RPMI8226 (cell line): ENCODE measurements at places on chromosomes 3 and 15.

DNA sequence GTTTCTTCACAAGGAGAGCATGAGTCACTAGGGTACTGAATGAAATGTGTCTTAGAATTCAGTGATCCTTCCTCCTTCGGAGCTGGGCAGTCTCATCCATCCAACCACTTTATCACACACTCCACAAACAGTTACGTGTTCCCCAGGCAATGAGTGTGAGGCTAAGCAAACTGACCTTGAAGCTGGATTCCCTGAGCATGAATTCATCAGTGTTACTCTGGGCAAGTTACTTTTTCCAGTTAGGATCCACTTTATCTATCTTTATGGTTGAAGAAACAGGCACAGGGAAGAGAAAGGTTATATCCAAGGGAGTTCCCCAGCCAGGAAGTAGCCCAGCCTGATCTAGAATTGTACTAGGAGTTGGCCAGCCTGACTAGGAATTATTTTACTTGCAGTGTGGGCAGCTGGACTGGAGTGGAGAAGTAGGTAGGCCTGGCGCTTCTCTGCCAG is 17.1 kb upstream of the GCNT3 start:
- no peak for DNase-seq

- DNase-seq = no peak
These were observed 24.1 kb downstream of the CTDSPL start for GRCh38 chr3:37885814-37886213.

GRCh38 chr3:160213191-160213590 is 12.0 kb upstream of the C3orf80 start:
- no peak for DNase-seq

- no peak for DNase-seq
These were observed 1340.1 kb upstream of the EPHA6 start for GRCh38 chr3:95474338-95474737.

DNA sequence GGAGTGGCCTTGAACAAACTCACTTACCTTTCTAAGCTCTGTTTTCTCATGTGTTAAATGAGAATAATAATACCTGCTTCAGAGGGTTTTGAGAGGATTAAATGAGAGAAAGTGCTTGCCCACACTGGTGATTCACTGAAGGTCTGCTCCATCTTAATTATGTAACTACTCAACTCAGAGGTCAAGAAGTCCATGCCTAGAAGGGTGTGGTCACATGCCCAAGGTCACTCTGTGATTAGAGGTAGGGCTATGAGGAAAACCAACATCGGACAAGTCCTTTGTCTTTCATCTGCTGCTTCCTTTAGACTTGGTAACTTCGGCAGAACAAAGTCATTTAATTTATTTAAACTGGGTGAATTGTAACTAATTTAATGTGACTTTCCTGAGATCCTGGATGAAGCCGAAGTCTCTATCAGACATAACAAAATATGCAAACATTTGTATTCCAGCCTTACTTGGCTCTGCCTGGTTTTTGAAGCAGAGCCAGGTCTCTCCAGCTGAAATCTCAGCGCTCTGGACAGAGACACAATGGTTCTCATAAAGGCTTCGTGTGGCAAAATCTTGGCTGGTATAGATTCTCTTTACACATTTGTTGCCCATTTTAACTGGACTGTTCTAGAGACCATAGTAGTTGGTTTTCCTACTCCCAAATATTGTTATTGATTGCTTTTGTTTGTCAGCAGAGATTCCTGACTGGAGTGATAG is 3.0 kb downstream of the CHRNA7 start:
- DNase-seq = no peak

GRCh38 chr3:190491533-190492054 is 22.3 kb upstream of the IL1RAP start:
- DNase-seq = no peak

GRCh38 chr3:51943451-51944391 is 1.6 kb downstream of the PARP3 start:
- no peak for DNase-seq

DNA sequence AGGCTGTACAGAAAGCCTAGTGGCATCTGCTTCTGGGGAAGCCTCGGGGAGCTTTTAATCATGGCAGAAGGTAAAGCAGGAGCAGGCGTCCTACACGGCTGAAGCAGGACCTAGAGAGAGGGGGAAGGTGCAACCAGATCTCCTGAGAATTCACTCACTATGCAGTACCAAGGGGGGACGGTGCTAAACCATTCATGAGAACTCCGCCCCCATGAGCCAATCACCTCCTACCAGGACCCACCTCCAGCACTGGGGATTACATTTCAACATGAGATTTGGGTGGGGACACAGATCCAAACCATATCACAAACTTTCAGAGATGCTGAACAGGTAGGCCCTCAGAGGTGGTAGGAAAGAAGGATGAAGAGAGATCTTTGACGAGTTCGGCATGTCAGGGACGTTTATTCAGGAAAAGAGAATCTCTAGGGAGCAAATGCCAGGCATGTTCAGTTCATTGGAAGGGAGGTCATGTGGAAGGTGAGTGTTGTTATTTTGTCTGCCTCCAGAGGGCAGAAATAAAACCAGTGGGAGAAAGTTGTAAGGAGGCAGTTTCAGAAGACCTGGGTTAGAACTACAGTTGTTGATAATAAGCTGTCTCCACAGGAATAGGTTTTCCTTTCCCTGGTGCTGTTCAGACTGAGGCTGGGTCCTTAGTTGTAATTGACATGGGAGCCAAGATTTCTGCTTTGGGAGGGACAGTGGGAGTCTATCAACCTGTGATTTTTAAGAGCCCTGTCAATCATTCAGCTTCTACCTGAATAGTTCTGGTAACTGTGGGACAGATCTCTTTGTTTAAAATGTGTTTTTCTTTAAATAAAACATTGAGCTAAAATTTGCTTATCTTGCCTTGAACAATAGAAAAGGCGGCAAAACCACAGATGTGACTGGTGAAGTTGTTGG is 4.3 kb upstream of the FNDC3B start:
- DNase-seq = peak; percentile 66

DNA sequence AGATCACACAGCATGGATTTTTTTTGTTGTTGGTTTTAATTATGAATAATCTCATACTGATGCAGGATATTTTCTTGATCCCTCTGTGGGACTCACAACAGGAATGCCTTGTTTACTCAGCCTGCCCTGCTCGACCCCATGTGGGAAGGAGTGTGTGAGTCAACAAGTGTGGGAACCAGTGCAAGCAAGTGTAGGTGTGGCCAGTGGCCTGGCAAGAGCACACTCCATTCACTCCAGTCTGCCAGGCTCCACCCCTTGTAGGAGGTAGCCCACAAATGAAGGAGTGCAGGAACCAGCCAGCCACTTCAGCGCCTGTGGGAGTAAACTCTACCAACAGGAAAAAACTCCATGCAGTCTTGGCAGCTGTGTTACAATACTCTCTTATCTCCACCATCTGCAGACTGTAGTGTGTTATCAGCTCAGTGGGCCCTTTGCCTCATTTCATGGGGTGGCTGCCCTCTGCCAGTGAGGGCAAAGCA is 393.6 kb downstream of the OTOL1 start:
- DNase-seq = no peak
